Activated naive CD8-positive, alpha-beta T cell treated with anti-CD3 and anti-CD28 coated beads, Interleukin-2, amount 50 U/mL, for 16 hours (primary cell): ENCODE measurements at places on chromosomes 7 and 10.

- no peak for DNase-seq
Measured at GRCh38 chr7:35477609-35478008, 217.3 kb downstream of the HERPUD2 start.

GRCh38 chr7:37987732-37988131 is 67.3 kb downstream of the EPDR1 start:
- no peak for DNase-seq

- DNase-seq: no peak
Measured at GRCh38 chr7:92808635-92809034, 27.7 kb downstream of the CDK6 start.

DNA sequence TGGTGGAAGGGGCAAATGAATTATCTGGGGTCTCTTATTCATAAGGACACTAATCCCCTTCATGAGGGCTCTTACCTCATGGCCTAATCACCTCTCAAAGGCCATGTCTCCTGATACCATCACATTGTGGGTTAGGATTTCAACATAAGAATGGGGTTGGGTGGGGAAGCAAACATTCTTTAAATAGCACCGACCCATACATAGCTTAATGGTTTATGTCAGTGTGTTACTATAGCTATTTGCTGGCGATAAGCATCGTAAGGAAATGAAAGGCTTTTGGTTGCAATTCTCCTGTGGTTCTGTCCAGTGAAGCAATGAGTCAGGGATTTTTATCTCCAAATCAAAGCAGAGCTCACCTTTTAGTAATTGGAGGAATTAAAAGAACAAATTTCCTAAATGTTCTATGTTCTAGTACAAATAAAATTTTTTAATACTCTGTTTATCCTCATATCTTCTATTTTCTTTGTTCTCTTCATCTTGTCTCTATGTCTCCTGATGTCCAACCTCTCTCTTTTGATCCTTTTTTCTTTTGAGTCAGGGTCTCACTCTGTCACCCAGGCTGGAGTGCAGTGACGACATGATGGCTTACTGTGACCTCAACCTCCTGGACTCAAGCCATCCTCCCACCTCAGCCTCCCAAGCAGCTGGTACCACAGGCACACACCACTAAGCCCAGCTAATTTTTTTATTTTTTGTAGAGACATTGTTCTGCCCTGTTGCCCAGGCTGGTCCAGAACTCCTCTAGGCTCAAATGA is 57.0 kb upstream of the GLCCI1 start:
- no peak for DNase-seq

- no peak for DNase-seq
Measured at GRCh38 chr10:79440281-79440680, 5.1 kb downstream of the ZCCHC24 start.

GRCh38 chr7:39073432-39073831 is 95.7 kb downstream of the POU6F2 start:
- no peak for DNase-seq

- no peak for DNase-seq
Measured at GRCh38 chr10:58918887-58919286, 257.6 kb upstream of the PHYHIPL start.

DNA sequence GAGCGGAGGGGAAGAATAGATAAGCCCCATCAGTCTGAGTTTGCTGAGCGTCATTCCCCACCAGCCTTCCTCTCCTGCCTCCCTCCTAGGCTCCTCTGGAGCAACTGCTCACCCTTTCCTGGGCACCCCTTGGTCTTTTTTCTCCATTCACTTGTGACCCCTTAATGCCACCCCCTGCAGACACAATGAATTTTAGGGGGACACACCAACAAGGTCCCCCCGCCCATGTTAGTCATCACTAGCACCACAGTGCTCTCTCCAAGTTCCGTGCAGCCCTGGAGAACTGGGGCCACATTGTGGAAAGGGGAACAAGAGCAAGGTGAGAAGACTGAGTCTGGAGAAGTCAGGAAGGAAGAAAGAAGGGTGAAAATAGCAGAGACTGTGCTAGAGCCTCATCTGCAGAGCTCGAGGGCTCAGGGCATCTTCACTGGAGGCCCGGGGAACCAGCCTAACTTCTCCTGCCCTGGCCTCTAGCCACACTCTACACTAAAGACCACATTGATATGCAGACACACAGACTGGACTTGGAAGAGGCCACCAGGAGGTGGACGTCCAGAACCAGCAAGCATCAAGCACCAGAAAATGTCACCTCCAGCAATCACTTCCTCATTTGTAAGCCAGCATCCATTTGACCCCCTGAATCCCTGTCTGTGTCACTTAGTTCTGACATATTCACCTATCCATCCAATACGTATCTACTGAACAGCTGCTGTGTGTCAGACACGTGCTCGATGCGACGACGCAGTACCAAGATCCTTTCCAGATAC is 17.5 kb downstream of the RGR start:
- no peak for DNase-seq

GRCh38 chr7:101186844-101187428 is 6.8 kb upstream of the NAT16 start:
- no peak for DNase-seq

- DNase-seq: no peak
Measured at GRCh38 chr10:63627396-63627795, 106.2 kb downstream of the REEP3 start.

DNA sequence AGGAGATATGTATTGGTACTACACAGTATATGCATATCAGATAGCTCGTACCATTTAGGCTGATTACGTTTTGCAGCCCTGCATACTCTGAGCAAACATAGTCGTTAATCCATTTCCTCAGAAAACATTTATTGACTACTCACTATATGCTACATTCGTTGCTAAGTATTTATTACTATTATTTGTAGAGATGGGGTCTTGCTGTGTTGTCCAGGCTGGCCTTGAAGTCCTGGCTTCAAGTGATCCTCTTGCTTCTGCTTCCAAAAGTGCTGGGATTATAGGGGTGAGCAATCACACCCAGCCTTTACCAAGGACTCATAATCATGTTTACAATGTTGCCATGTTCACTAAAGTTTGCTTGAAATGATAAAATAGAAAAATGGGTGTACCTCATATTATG is 174.7 kb downstream of the ARL4A start:
- DNase-seq: no peak
